GF-D8 (cell line): ENCODE measurements at places on chromosomes 3 and 15.

DNA sequence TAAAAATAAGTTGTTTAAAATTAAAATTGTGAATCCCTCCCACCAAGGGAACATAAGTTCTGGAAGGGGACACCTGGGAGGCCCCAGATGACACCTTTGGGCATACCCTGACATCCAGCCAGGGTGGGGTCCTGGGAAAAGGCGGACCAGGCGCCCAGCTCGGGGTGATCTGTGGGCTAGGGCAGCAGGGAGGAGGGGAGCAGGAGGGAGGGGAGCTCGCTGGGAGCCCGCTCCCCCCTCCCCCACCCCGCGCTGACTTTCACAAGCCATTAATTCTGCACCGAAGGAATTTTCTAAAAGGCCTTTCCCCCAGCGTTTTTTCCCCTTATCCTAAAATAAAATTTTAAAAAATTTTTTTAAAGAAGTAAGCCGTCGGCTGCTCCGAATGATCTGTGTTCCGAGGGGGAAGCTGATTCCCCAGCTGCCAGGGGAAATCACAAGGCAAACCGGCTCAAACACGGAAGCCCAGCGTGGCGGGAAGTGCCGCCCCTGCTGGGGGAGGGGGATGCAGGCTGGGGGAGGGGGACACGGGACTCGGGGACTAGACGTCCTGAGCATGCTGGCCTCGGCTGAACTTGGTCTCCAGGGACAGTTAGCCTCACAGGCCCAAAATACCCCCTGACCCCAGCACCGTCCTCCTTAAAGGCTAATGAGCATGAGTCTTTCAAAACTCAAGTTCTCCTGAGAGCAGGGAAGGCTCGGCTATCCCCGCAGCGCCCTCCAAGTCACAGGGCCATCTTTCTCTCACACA lies 13.9 kb downstream of the PLXND1 start:
- DNase-seq = peak; percentile 44

DNA sequence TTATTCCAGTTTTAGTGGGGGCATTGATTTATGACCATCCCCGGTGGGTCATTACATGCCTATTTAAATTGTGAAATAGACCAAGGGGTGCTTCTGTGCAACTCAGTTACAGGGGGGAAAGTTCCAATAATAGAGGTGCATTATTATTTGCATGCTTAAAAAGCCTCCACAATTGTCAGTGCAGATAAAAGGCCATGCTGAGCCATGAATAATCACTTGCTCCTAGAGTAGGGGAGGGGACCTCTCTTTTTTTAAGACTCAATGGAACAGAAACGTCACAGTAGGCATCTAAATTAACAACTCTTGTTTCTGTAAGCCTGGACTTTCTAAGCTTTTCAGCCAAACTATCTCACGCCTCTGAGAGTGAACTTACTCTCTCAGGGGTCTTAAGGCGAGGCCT lies 66.5 kb upstream of the CMTM7 start:
- DNase-seq = no peak

DNA sequence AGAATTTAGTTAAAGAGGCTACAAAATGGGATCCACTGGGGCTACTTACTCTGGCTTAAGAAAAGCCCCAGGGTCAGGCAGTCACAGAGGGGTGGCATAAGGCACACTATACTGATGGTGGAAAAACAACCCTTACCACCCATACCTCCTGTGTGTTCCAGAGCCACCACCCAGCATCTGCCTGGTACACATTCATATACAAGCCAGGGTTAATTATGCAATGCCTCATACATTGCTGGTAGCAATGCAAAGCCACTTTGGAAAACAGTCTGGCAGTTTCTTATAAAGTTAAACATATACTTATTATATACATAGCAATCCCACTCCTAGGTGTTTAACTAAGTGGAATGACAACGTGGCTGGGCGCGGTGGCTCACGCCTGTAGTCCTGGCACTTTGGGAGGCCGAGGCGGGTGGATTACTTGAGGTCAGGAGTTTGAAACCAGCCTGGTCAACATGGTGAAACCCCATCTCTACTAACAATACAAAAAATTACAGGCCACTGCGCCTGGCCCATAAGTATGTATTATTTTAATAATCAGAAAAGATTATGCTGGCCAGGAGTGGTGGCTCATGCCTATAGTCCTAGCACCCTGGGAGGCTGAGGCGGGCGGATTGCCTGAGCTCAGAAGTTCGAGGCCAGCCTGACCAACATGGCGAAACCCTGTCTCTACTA lies 15.2 kb upstream of the NCKIPSD start:
- DNase-seq = no peak

DNA sequence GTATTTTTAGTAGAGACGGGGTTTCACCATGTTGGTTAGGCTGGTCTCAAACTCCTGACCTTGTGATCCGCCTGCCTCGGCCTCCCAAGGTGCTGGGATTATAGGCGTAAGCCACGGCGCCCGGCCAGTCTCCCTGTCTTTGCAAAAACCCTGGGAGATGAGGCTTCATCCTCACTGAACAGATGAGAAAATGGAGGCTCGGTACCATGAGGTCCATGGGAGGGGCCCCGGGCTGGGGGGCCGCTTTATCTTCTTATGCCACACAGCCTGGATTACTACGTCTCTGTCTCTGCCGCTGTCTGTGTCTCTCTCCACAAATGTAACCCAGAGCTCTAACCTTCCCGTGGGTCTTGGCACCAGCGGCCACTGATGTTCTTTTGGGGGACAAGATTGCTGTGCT lies 39.1 kb downstream of the ABTB1 start:
- no peak for DNase-seq

- no peak for DNase-seq
Measured at GRCh38 chr3:98784042-98784441, 20.9 kb downstream of the ST3GAL6 start.

- DNase-seq = no peak
Measured at GRCh38 chr3:51106242-51106876, 278.7 kb upstream of the MANF start.

- no peak for DNase-seq
Measured at GRCh38 chr15:85786781-85787114, 8.0 kb downstream of the KLHL25 start.

GRCh38 chr3:123258811-123259420 lies 57.2 kb downstream of the SEC22A start:
- peak; percentile 26 for DNase-seq

DNA sequence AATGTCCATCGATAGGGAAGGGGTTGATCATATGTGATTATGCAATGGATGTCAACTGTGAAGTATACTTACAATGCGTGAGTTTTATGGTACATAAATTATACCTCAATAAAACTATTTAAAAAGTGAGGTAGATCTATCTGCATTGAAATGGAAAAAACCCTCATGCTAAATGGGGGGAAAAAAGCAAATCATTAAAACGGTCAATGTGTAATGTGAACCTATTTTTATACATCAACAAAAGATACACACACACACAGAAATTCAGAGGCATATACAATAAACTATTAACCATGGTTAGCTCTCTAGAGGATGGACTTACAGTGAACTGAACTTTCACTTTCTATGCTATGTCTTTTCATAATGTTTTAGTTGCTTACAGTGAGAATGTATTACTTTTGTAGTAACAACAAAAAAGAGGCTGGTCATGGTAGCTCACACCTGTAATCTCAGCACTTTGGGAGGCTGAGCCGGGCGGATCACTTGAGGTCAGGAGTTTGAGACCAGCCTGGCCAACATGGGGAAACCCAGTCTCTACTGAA lies 23.1 kb downstream of the STIMATE start:
- no peak for DNase-seq

DNA sequence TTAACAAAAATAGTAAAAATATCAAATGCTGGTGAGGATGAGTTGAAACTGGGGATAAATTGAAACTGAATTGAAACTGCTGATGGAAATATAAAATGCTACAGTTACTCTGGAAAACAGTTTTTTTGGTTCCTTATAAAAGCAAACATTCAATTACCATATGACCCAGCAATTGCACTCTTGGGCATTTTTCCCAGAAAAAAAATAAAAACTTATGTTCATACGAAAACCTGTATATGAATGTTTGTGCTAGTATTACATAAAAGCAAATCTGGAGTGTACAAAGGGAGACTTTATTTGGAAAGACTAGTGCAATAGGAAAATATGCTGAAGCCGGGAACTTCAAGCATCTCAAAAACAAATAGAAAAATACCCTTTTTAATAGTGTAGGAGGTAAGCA lies 857.9 kb upstream of the CADM2 start:
- no peak for DNase-seq

GRCh38 chr15:32774022-32774421 lies 56.2 kb downstream of the GREM1 start:
- DNase-seq = no peak

DNA sequence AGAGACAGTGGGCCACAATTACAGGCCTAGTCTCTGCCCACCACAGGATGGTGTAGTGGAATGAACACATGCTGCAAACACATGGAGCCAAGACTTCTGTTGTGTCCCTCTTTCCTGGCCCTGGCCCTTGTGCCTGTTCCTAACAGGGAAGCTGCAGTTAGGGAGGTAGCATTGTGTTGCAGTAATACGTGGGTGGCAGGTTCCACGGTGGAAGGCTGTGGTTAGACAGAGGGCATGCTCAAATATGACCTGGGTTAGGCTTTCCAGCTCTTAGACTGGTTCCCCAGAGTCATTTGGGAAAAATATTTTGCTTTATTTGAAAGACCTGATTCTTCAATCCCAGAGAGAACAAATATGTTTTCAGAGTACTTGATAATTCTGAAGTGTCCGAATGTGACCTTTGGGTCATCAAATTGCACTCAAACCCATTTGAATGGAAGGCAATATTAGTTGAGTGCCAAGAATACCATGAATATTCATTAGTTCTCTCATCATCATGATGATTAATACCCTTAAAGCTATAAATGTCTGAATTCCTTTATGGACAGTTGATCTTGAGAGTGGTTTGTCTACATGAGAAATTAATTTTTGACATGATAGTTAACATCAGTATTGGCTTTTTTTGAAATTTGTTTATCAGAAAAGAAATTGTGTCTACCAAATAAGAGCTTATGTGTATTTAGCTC lies 28.5 kb downstream of the PLAAT1 start:
- DNase-seq = no peak

- DNase-seq = no peak
Measured at GRCh38 chr3:69451594-69451993, 65.7 kb upstream of the FRMD4B start.

DNA sequence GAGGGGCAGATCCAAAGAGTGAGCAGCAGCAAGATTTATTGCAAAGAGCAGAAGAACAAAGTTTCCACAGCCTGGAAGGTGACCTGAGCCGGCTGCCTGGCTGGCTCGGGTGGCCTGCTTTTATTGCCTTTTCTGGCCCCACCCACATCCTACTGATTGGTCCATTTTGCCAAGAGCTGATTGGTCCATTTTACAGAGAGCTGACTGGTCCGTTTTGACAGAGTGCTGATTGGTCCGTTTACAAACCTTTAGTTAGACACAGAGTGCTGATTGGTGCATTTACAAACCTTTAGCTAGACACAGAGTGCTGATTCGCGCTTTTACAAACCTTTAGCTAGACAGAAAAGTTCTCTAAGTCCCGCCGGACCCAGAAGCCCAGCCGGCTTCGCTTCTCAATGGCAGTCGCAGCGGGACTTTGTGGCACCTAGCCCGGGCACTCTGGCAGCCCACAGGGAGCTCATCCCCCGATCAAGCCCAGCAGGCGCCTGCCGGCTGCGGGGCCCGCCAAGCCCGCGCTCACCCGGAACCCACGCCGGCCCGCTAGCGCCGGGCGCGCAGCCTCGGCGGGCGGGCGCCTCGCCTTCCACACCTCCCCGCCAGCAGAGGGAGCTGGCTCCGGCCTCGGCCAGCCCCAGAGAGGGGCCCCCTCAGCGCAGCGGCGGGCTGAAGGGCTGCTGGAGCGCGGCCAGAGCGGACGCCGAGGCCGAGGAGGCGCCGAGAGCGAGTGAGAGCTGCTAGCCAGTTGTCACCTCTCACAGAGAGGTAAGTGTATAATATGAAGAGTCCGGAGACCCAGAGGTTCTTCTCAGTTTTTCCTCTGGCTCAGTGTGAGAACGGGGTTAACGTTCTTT lies 339.2 kb downstream of the CHL1 start:
- no peak for DNase-seq

DNA sequence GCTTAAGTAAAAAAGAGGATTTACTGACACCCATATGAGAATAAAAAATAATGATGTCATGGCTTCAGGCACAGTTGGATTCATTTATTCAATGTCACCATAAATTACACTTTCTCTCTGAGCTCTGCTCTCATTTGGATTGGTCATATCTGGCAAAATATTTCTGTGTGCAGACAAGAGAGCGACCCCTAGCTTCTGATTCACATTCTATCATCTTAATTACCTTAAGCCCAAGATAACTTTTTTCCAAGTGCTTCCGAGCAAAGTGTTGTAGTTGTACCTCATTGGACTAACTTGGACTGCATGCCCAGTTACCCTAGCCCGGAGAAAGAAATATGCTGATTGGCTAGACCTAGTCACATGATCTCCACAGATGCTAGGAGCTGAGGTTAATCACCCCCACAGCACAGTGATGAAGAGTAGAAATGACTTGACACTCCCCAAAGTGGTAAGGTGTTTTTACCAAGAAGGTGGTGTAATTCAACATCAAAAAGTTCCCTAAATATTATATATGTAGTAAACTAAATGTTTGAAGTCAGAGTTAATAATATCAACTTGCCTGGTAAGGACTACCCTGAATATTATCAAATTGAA lies 552.2 kb upstream of the SUCLG2 start:
- DNase-seq = no peak

- no peak for DNase-seq
Measured at GRCh38 chr3:114212646-114213045, 24.7 kb downstream of the ZNF80 start.

- no peak for DNase-seq
Measured at GRCh38 chr15:60582370-60583036, 103.6 kb upstream of the ICE2 start.

DNA sequence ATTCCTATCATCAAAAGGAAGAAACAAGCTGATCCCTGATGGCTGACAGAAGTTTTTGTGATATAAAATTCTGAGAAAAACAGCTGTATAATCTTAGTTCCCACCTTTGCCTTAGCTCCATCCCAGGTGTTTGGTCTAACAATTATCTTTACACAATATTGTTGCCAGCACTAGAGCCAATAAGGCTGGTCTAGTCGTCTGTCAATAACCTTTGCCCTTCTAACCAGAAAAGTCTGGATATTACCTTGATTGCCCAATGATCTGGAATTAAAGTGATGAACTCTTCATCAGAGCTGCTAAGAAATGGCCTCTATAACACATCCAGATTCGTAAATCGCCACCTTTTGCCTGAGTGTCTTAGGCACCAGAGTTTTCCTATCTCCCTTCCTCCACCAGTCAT lies 98.4 kb downstream of the FMN1 start:
- DNase-seq = no peak

GRCh38 chr3:152299249-152299976 lies 30.7 kb downstream of the MBNL1 start:
- DNase-seq = no peak

- DNase-seq = no peak
Measured at GRCh38 chr15:72161361-72162132, 36.0 kb downstream of the GRAMD2A start.

- no peak for DNase-seq
Measured at GRCh38 chr15:37058316-37058985, 41.9 kb downstream of the MEIS2 start.

DNA sequence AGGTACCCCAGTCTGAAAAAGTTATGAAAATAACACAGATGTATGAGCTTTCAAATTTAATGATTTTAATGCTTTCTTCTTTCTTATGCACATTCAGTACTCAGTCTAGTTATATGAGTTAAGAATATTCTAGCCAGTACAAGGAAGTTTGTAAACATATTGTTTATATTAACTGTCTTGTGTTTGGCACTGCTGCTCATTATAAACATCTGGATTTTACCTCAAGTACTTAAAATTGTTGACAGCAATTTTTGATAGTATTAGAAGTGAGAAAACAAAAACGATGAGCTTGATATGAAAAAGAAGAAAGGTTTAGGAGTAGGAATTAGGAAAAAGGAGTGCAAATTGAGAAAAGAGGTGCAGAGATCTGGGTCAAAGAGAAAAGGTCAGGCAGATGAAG lies 293.3 kb downstream of the C3orf38 start:
- no peak for DNase-seq

- no peak for DNase-seq
Measured at GRCh38 chr3:39531066-39531465, 63.6 kb downstream of the MOBP start.
